GM04504 (cell line): ENCODE measurements at places on chromosomes 3 and 15.

- no peak for DNase-seq
These were observed 7.9 kb downstream of the RPL32 start for GRCh38 chr3:12833222-12834161.

- no peak for DNase-seq
These were observed 287.2 kb downstream of the SHQ1 start for GRCh38 chr3:72560846-72561675.

DNA sequence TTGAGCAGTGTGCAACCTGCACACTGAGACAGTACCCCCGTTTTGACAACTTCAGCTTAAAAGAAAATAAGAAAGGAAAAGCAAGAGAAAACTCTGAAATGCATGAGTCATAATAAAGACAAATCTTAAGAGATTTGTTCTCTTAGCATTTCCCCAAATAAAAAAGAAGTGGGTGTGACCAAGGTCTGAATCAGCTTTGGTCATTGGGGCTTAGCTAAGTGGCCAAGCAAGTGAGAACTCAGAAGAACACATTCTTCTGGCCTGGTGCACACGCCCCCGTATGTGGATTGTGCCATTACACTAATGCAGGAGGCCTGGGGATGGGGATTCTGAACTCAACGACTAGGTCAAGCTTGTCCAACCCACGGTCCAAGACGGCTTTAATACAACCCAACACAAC, 56.9 kb upstream of the PDZRN3 start:
- no peak for DNase-seq

- peak; percentile 59 for DNase-seq
These were observed 31.4 kb upstream of the ZBTB38 start for GRCh38 chr3:141336672-141337522.

GRCh38 chr15:62812515-62812835, 230.1 kb upstream of the TPM1 start:
- DNase-seq = no peak

DNA sequence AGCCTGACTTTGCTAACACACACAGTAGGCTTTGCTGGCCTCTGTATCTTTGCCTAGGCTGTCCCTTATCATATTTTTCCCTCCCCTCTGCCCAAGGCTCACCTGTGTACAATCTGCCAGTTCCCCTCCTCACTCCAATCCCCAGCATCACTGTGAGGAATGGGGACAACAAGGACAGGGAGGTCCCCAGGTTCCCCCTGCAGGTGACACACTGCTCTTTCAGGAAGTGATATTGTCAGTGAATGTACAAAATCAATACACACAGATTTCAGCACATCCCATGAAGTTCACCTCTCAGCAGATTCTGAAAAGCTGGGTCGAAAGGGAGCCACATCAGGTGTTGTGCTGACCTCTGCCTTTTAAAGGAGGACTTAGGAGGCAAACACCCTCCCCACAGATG, 177.5 kb downstream of the RAB11A start:
- DNase-seq = no peak

GRCh38 chr3:89114841-89115223, 7.4 kb downstream of the EPHA3 start:
- DNase-seq = no peak

DNA sequence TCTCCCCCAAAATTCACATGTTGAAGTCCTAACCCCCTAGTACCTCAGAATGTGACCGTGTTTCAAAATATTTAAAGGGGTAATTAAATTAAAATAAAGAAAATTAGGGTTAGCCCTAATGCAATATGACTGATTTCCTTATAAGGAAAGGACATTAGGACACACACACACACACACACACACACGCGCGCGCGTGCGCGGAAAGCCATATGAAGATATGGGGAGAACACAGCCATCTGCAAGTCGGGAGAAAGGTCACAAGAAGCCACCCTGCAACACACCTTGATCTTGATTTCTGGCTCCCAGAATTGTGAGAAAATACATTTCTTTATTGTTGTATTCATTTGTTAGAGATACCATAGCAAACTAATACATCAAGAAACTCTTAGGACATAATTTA, 54.6 kb upstream of the STXBP5L start:
- no peak for DNase-seq

DNA sequence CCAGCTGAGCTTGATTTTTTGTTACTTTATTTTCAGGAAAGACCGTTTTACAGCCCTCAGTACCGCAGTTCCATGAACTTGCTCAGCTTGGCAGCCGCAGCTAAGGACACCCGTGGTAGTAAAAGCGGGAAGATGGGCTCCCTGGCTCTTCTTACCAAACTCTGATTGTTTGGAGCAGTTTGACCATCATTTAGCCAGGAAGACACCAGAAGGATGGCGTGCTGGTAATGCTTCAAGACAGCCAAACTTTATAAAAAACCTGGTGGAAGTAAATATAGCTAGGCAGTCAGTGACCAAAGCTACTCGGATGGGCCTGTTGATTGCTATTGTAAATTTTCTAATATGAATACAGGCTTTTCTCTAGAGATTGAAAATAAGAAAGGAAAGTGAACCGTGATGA, 28.9 kb downstream of the POLR2M start:
- DNase-seq = no peak

DNA sequence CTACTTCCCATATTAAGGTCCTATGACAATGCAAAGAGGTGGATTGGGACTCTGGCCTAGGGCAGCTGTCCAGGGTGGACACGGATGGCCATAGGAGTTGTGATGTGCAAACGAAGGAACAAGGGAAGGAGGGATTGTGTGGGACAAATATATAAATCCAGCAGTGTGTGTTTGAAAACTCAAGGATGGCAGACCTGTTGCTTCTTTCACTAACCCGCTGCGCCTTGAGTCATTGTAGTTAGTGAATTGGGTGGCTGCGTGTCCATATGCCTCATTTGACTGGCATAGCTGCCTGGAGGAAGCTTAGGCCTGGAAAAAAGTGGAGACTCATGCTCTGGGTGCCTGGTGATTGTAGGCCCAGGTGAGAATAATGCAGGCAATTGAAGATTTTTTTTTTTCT, 334.7 kb downstream of the THSD4 start:
- no peak for DNase-seq

DNA sequence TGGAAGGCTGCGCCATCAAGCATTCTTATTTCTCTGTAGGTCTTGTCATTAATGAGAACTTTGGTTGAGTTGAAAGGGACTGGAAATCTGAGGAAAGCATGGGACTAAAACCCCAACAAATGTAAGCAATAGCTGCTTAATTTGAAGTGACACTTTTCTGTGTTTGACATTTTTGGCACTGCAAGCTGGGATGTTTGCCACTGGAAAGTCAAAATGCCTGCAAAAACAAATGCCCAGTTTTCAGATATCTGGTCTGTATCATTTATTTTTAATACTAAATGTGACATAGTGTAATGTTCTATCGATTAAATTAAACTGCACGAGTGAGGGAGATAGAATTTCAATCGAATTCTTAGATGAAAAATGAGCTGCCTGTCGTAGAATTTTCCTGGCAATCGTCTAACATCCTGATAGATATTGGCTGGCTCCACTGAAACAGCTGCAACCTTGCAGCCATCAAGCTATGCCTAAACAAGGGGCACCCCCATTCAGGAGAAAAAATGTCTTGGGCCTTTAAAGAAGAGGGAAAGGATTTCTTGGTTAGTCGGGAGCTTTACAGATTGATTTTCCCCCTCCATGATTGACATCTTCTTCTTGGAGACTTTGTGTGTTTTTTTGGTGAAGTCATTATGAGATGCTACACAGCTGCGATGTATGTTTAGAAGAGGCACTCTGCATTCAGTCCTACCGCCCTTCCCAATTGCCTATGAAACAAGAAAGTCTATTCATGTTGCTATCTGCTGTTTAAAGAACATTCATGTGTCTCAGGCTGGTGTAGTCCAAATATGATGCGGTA, 316.7 kb upstream of the TBL1XR1 start:
- DNase-seq = no peak

- no peak for DNase-seq
These were observed 292.3 kb downstream of the KBTBD8 start for GRCh38 chr3:67290438-67290837.

GRCh38 chr15:91622235-91622634, 231.3 kb upstream of the SLCO3A1 start:
- DNase-seq = no peak

DNA sequence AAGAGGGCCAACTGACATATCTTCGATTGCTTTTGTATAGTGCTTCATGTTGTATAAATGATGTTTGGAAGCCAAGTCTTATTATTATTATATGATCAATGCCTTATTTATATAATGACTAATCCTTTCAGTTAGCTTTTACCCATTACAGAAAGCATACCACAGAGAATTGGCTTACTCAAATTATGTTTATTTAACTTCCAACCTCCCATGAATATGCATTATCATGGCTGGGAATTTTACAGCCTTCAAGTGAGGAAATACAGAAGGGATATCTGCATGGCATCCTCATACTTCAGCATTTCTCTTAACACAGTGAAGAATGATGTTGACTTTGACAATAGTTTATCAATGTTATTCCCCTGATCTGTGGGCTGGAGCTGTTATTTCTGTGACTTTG, 225.9 kb upstream of the GAP43 start:
- no peak for DNase-seq

- no peak for DNase-seq
These were observed 26.4 kb downstream of the CD47 start for GRCh38 chr3:108064293-108064887.

DNA sequence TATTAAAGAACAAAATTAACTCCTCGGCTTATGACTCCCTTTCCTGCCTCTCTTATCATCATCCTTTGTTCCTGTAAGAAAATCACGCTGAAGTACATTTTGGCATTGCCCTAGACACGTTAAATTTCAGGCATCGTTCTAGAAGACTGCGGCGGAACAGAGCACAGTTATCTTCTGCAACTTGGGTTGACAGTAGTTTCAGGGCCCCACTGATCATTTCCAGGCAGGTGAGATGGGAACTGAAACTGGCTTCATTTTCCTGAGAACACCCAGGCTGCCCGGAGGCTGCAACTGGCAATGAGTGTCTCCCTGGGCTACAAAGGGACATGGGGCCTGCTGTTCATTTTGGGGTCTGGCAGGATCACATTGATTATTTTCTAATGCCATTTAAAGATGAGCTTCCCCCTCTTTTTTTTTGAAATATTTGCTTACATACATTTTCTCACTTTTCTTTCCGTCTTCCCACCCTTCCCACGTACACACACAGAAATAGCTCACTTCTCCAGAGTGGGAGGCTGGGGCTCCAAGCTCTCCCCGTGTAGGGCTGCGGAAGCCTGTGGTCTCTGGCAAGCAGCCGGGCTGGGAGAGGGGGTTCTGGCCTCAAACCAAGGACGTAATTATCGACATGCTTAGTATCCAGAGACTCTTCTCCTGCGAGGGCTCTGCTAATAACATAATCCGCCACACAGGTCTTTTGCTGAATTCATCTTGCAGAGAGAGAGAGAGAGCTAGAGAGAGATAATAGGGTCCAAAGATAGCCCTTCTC, 267.4 kb downstream of the ABHD5 start:
- DNase-seq = no peak

DNA sequence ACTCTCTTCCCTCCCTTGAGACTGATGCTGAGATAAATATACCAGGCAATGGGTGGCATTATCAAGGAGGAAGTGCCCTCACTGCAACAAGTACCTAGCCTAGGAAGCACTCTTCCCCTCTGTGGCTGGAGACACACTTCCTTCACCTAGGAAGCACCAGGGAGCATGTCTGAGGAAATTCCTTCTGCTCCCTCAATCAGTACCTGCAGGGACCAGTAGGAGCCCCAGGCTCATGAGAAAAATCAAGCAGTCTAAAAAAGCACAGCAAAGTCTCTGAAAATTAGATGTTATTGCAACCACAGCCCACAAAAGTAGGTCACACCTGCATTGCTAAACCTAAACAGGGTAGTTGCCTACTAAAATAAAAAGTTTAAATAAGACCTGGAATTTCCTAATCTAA, 78.2 kb upstream of the TRPM1 start:
- no peak for DNase-seq

- DNase-seq = no peak
These were observed 207.2 kb downstream of the RYR3 start for GRCh38 chr15:33517944-33518343.

DNA sequence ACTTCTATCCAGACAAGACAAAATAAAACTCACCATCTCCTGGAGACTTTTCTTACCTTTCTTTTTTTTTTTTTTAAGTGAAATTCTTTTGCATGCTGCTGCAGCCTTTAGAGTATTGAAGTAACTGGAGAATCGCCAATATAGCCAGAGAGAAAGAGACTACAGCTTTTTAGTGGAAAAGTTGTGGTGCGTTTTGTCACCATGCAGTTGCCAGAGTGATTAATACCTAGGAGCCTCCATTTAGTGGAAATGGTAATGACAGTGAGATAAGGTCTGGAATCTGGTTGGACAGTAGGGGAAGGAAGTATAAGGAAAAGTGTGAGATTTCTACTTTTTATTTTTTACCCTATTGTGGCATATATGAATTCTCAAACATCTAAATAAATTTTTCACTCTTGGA, 18.1 kb upstream of the PARP14 start:
- no peak for DNase-seq

GRCh38 chr3:186790261-186790981, 7.0 kb downstream of the EIF4A2 start:
- no peak for DNase-seq

DNA sequence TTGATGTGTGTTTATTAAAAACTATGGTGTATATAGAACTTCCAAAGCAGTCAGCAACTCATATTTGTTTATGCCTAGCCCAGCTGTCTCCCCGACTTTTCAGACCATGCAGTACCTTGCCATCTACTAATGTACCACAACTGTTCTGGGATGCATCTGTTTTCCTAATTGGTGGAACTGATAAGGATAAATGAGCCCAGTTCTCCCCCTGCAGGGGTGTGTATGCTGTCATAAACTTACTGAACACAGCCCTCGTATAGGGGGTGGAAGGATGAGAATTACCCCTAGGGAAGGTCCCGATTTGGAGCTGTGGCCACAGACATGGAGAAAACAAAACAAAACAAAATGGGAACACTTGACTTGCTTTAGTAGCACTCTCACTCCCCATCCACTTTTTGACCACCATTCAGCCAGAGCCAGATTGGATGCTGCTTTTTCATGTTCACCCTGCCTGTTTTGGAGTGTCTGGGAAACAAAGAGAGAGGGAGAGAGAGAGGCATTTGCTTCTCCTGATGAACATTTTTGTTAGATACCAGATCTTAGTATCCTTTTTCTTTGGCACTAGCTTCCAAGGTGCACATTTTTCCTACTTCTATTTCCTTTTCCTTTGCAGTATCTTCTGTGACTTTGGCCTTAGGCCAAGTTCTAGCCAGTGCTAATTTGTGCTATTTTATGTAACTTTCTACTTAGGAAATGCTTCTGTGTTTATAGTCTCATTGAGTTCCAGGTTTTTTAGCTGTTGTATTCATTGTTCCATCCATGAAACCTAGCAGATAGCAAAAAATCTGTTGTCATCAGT, 29.1 kb downstream of the CADM2 start:
- no peak for DNase-seq

GRCh38 chr3:113218681-113219045, 7.3 kb downstream of the BOC start:
- no peak for DNase-seq

DNA sequence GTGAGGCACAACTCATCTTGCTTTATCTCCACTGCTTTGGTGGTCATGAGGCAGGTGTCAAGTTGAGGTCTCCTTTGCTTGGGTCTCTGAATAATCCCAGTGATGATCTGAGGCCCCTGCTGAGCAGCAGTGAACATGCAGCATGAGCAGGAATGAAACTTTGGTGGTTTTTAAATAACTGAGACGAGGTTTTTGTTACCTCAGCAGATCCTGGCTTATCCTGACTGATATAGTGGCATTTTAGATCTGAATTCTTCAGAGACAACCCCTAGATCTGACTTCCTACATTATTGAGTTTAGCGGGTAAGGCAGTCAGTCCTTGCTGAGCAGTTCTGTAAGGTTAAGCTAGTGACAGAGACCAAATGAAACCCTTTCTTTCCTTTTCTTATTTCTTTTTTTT, 230.4 kb downstream of the ARRDC4 start:
- no peak for DNase-seq
